ENCODE measurements at places on chromosomes 3 and 15. TPM values are rescaled to one million over a fixed set of nuclear protein-coding genes. Genes with fewer than 3 reads are reported as not detected.

GRCh38 chr15:71660501-71660900, 149.9 kb upstream of the NR2E3 start:
- DNase-seq: no peak

GRCh38 chr3:161401389-161401788, 30.1 kb upstream of the SPTSSB start:
- no peak for DNase-seq

Gene MYL3
- 3.3 TPM for total RNA-seq

DNA sequence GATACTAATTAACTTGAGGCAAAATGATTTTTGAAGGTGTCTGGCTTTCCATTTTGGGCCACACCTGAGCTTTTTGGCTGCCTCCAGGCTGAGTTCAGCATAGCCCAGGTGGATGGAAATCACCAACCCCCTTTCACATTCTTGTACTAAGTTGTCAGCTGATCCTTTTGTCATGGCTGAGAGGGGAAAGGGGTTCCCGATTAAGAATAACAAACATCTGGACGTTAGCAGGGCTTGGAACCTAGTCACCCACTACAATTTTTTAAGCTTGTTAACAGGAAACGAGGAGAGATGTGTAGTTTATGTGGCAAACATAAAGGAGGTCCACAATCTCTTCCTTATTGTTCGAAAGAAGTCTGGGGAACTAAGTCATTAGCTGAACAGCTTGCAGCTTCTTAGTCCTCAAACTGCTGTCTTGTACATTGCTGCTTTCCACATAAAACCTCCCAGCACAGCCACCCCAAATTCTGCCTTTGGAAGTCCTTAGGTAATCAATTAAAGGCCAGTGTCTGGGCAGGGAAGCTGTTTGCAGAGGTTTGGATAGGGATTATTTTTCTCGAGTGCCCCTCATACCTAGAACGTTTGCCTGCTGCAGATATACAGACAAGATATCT, 5.0 kb downstream of the NR2F2 start:
- DNase-seq: no peak

GRCh38 chr3:140391061-140391460, 286.8 kb upstream of the TRIM42 start:
- no peak for DNase-seq

DNA sequence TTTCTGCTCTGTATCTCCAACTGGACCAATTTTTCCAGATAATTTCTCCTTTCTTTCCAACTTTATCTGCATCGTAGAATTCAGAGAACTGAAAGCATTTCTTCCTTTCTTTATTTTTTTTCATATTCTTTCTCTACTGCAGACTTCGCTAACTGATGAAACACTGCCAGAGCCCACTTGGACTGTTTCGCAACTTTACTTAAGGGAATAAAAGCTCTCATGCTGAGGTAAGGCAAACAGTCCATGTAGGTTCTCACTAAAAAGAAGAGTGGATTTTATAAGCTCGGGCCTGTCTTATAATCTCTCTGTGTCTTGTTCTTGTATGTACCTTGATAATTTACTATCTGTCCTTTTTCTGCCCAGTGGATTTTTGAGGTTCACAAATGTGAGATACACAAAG, 163.5 kb downstream of the CNTN4 start:
- DNase-seq: no peak

Gene FAM227B
- 13.4 TPM for total RNA-seq

DNA sequence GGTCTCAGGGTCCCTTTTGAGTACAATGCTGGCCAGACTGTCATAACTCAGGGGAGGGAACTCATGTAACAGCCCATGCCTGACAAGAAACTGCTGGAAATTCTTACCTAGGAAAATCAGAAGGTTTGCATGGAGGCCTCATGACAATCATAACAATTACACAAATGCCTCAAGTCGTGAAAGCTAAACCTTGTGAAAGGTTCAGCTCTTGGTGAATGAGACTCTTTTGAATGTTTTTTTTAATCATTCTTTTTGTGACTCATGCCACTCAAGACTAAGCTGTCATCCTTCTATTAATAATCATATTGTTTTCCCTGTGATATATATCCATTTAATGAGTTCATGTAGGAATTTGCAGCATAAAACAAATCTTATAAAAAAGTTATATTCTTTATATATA, 61.4 kb upstream of the LEKR1 start:
- no peak for DNase-seq

Gene MEGF11
- 6.8 TPM for total RNA-seq

Data from sciatic nerve (tissue), 2 donors.